ENCODE measurements at places on chromosomes 6 and 20.

- no peak for DNase-seq
Observed at GRCh38 chr20:34269996-34270627, 28.9 kb downstream of the ASIP start.

GRCh38 chr6:51283723-51284355, 465.2 kb downstream of the TFAP2B start:
- DNase-seq = peak; percentile 78

DNA sequence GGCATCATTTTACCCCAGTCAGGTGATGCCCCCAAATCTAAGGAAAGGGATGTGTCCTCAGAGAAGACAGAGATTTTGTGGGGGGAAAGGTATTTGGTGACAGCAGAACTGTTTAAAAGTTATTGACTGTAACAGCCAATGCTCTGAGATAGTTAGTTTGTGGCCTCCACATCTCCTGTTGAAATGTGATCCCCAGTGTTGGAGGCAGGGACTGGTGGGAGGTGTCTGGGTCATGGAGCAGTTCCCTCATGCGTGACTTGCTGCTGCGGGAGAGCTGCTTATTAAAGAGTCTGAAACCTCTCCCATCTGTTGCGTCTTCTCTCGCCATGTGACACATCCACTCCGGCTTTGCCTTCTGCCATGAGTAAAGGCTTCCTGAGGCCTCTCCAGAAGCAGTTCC, 282.8 kb upstream of the FOXQ1 start:
- DNase-seq = no peak

GRCh38 chr6:119306396-119306968, 43.1 kb downstream of the MAN1A1 start:
- DNase-seq = no peak

- no peak for DNase-seq
Observed at GRCh38 chr6:132285004-132285780, 116.1 kb downstream of the MOXD1 start.

- no peak for DNase-seq
Observed at GRCh38 chr20:44532259-44532980, 10.6 kb upstream of the SERINC3 start.

DNA sequence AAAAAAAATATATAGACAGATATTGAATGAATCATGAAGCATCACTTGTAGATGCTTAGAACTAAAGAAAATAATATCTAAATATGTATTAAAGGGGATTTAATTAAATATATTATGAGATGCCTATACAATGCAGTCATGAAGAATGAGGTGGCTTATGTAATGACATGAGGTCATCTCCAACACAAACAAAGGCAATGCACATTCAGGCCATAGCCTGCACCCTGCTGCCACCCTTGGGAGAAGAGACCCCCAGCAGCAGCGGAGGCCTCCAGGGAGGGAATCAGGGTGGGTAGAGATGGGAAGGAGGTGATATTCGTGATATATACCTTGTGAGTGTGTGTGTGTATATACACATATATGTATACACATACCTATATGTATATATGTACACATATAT, 26.4 kb upstream of the SSTR4 start:
- DNase-seq = no peak

- DNase-seq = no peak
Observed at GRCh38 chr6:124524491-124525200, 437.6 kb upstream of the RNF217 start.

- DNase-seq = no peak
Observed at GRCh38 chr20:33604084-33604990, 57.8 kb upstream of the C20orf144 start.

DNA sequence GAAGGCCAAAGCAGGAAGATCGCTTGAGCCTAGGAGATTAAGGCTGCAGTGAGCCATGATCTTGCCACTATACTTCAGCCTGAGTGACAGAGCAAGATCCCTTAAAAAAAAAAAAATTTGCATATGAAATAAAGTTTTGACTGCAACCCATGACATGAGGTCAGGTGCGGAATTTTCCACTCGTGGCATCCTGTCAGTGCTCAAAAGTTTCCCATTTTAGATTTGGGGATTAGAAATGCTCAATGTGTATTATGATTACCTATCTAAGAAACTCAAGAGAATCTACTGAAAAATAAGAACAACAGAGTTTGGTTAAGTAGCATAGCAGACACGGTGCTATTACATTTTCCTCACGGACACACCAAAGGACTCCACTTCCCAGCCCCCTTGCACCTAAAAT, 11.7 kb downstream of the SLC23A2 start:
- DNase-seq = no peak

GRCh38 chr6:1388630-1389368, 577 bp upstream of the FOXF2 start:
- no peak for DNase-seq

DNA sequence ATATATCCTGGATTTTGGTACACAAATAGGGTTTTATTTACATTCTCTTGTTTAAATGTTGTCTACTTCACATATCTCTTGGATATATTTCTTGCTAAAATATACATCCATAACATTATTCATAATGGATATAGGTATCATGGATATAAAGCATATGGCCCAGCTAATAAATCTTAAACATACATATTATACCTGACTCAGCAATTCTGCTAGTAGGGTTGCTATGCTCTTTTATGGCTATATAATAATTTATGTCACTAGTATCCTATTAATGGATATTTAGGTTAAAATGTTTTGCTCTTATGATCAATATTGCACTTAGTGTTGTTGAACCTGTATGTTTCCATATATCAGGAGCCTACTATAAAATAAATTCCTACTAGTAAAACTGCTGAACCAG, 375.5 kb downstream of the LMBRD1 start:
- no peak for DNase-seq

DNA sequence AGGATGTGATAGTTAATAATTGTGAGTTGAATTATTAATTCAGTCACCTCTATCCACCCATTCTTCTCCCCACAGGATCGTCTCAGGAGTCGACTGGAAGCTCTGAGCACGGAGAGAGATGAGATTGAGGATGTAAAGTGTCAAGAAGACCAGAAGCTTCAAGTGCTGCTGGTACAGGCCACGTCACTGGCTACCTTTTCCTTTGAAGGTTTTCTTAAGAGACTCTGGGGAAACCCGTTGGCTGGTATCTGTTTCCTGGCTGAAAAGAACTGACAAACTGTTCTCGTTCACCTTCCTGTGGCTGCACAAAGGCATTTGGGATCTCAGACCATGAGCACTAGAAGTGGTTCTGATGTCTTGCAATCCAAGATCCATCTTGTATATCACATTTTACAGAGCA, 3.8 kb downstream of the TRIM15 start:
- DNase-seq = no peak

DNA sequence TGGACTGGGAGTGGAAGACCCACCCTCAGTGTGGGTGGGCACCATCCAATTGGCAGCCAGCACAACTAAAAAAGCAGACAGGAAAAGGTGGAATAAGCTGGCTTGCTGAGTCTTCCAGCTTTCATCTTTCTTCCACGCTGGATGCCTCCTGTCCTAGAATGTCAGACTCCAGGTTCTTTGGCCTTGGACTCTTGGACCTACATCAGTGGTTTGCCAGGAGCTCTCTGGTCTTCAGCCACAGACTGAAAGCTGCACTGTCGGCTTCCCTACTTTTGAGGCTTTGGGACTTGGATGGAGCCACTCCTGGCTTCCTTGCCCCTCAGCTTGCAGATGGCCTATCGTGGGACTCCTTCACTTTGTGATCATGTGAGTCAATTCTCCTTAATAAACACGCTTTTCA, 59.8 kb downstream of the SOX4 start:
- no peak for DNase-seq

DNA sequence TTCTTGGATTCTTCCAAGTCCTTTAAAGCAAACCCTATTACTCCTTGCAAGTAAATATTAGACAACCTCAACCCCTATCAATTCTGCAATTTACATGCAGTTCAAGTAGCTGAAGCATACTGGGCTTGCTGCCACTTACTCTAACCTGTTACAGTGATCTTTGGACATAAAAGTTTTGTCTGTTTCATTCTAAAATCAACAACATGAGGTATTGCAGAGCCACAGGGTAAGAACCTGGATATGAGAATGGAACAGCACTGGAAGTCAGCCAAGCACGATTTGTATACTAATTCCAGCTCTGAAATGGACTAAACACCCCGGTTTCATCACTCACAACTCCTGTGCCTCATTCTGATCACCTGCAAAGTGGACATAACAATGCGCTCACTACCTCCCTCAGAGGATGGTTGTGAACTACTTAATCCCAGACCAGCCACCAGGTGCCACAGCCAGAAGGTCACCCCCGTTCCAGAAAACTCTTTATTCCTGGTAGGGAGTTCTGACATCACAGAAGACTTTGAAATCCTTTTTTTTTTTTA, 270.0 kb downstream of the ADGB start:
- no peak for DNase-seq

DNA sequence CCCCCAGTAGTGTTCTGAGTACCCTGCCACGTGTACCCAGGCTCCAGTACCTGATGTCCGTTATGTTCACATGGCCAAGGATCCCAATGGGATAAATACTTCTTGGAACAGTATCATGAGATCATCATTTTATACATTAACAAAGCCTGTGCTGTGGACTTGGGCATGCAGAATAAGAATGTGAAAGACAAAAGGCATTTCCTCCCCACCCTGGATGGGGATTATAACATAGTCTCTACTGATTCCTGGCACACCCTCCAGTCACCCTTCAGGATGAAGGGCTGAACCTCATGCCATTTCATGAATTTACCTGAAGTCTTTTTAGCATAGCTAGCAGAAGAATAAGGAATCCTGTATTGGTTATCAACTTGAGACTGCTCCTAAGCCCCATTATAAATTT, 2.8 kb downstream of the TNFRSF21 start:
- no peak for DNase-seq

GRCh38 chr6:89862698-89863097, 31.6 kb upstream of the GJA10 start:
- peak; percentile 28 for DNase-seq

- peak; percentile 84 for DNase-seq
Observed at GRCh38 chr6:81766482-81767069, 14.1 kb upstream of the TENT5A start.

DNA sequence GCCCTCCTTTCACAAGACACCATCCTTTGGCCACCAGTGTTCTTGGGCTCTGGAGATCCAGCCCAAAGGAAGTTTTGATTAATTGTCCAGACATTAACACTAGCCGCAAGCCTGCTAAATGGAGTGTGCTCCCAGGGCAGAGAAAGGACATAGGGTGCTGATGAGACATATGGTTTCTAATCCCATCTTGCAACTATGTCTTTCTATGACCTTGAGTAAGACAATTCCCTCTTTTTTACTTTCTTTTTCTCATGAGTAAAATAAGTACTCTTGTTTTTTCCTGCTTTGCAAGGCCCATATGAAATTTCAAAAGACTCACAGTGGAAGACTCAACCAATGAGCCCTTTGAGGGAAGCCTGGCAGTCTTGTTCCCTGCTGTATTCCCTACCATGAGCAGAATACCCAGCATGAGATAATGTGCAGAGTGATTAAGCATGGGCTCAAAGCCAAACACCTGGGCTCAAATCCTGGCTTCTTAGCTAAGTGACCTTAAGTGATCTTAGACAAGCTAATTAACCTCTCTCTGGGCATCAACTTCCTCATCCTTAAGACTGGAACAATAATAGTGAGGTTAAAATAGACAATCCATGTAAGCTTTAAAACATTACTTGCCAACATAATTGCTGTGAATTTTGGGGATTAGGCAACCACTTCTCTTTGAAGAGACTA, at the start of gene WFDC10B:
Gene WFDC10B, minus strand, starts transcription at position 51 of the 669 bp plus-strand sequence. CDS start 19,027 bp downstream, outside the sequence.
- DNase-seq = peak; percentile 38

DNA sequence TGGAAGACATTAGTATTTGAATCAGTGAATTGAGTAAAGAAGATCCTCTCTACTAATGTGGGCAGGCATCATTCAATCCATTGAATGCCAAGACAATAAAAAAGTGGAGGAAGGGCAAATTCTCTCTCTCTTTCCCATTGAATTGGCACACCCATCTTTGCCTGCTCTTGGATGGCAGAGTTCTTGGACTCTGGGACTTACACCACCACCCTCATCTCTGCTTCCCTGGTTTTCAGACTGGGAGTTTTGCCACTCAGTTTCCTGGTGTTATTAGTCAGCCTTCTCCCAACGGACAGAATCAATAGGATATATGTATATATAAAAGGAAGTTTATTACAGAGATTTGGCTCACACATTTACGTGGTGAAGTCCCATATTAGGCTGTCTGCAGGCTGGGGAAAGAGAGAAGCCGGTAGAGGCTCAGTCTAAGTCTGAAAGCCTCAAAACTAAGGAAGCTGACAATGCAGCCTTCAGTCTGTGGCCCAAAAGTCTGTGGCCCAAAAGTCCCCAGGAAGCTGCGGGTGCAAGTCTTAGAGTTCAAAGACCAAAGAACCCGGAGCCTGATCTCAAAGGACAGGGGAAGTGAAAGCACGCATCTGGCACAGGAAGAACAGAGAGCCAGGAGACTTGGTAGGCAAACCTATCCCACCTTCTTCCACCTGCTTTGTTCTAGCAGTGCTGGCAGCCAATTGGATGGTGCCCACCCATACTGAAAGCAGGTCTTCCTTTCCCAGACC, 64.4 kb downstream of the SMPDL3A start:
- DNase-seq = no peak

DNA sequence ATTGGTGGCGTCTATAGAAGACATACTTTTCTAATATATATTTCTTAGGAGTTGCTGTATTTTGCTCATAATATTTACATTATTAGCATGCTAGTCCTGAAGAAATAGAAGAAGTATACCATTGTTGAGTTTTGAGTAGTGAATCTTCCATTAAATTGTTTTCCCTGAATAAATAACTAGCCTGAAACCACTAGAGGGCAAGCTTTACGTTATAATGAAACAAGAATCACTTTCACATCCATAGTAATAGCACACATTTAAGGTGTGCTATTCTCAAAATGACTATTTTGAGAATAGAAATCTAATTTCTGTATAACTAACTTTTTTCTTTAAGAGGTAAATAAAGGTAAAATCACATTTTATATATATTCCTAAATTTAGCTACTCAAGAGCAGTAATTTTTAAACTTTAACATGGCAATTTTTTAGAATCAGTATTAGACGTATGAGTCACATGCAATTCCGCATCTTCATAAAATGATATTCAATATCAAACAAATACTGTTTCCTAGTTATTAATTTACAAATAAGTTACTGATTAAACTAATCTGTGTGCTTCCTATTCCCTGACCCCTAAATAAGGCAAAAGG, 213.2 kb upstream of the MANEA start:
- DNase-seq = peak; percentile 28

DNA sequence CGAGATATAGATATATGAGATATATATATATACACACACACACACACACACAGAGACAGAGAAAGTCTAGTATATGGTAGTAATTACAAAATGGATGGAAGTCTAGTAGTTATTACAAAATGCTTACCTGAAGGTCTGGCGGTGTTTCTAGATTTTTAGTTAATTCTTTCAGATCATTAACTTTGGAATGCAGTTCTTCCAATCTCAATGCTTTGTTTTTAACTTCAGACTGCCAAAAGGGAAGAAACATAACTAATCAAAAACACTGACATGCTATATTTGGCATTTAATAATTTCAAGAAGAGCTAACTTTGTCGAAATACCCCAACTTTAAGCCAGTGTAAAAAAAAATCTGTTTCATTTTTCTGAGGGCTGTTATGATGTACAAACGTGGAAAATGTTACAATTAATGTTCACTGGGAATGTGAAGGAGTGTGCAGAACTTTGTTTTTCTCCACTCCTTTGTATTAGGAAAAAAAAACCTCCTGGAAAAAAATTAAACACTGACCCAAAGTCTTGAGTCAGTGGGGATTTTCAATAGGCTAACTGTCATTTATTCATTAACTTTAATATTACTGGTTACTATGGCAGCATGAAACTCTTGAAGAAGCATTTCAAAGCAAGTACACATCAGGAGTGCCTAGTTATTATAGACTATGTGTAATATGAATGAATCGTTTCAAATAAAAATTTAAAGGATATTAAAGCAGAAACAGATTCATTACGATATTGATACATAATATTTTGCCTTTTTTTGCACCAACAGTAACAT, 232.9 kb downstream of the SYNE1 start:
- no peak for DNase-seq
